ENCODE measurements at places on chromosomes 3 and 15.

GRCh38 chr3:34863485-34863884 lies 775.8 kb upstream of the ARPP21 start:
- DNase-seq, result no peak

GRCh38 chr3:121595765-121596406 lies 2.7 kb downstream of the FBXO40 start:
- DNase-seq, result no peak

DNA sequence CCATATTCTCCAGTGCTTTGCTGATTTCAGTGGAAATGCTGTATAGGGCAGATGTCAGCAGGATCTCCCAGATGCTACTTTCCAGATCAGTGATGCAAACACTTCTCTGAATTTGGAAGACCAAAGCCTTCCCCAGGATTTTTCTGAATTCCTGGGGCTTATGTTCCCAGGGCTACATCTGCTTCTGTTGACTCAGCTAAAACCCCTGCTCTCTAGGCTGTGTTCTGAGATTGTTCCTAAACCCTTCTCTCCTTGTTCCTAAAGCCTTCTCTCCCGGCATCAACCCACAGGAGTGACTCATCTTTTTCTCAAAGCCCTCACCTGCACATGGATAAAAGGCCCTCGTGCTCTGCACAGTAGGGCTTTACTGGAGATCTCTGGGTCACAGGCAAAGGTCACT lies 35.5 kb downstream of the FAH start:
- no peak for DNase-seq

DNA sequence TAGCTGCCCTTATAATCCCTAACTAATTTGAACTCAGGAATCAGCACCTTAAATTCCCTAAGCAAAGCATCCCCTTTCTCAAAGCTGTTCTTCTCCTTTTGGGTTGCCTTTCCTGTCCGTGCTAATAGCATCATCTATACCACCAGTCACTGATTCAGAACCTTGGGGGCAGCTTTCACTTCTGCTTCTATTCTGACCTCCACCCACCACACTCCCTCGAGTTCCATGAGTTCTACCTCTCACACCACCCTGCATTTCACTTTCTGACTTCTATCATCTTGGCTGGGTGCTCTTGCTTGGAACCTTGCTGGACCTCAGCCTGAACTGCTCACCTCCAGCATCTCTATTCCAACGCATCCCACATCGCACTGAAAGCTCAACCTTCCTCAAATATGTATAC lies 55.4 kb upstream of the KCNMB2 start:
- no peak for DNase-seq

DNA sequence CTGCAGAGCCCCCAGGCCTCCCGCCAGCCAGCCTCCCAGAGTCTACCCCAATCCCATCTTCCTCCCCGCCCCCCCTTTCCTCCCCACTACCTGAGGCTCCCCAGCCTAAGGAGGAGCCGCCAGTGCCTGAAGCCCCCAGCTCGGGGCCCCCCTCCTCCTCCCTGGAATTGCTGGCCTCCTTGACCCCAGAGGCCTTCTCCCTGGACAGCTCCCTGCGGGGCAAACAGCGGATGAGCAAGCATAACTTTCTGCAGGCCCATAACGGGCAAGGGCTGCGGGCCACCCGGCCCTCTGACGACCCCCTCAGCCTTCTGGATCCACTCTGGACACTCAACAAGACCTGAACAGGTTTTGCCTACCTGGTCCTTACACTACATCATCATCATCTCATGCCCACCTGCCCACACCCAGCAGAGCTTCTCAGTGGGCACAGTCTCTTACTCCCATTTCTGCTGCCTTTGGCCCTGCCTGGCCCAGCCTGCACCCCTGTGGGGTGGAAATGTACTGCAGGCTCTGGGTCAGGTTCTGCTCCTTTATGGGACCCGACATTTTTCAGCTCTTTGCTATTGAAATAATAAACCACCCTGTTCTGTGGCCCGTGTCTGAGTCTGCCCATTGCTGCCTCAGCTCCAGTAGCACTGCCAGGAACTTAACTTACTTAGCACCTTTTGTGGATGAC lies 32.2 kb downstream of the PTPN23 start:
- no peak for DNase-seq
